ENCODE measurements at places on chromosomes 4 and X. TPM values are rescaled to one million over a fixed set of nuclear protein-coding genes. Genes with fewer than 3 reads are reported as not detected.

- H3K27me3 ChIP-seq, result no peaks in the 10 kb centered on the region
- H3K27ac ChIP-seq, result no peak overlapping the region
- H3K4me1 ChIP-seq, result no peaks in the 10 kb centered on the region
- DNase-seq, result no peak
- H3K4me3 ChIP-seq, result no peak overlapping the region
Measured at GRCh38 chr4:125780164-125780563, 465.4 kb downstream of the FAT4 start.

DNA sequence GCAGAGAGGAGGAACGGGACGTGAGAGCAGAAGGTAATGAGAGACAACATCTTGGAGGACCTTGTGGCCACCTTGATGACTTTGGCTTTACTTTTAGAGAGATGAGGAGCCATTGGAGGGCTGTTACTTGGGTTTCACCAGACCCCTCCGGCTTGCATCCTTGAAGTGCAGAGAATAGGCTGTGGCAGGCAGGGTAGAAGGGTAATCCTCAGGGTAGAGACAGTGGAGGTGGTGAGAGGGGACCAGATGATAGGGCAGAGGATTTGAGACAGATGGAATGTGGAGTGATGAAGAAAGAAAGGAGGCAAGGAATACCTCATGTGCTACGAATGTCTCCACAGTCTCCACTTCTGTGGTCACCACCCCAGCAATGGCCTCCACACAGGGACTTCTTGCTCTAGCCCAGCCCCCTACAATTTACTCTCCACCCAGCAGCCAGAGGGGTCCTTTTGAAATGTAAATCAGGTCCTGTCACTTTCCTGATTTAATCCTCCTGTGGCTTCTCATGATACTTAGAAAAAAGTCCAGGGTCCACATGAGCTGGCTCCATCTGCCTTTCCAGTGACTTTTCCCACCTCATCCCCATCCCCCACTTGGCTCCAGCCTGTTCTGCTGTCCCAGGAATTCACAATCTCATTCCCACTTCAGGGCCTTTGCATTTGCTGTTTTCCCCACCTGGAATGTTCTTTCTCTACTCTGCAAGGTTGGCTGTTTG is 115.0 kb downstream of the PJA1 start:
- no peak for DNase-seq
- no peaks in the 10 kb centered on the region for H3K36me3 ChIP-seq
- no peaks in the 10 kb centered on the region for H3K4me1 ChIP-seq
- no peak overlapping the region for H3K27ac ChIP-seq
- no peak overlapping the region for H3K4me3 ChIP-seq

DNA sequence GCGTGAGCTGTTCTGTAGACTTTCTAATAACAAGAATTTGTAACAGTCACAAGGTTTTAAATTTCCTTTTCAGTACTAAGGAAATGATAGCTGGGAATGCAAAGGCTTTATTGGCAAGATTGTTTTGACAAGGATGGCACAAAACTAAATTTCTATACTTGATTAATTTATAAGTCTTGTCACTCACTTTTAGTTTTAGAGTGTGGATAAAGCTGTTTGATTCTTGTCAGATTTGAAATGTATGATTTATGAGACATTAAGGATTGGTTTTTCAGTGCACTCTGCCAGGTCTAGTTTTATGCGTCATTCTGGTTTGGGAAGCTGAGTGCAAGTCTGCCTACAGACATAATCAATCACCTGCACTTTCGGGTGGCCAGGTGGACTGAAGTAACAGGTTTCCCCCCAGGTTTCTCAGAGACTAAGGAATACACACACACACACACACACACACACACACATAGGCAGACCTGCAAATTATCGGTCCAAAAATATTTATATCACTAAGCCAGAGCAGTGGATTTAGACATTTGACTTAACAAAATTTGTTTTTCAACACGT is 9.3 kb downstream of the FHL1 start:
- H3K27me3 ChIP-seq, result no peaks in the 10 kb centered on the region
- H3K27ac ChIP-seq, result no peak overlapping the region
- no peak overlapping the region for H3K4me3 ChIP-seq
- H3K4me1 ChIP-seq, result peaks cover 15% of the 10 kb centered on the region

DNA sequence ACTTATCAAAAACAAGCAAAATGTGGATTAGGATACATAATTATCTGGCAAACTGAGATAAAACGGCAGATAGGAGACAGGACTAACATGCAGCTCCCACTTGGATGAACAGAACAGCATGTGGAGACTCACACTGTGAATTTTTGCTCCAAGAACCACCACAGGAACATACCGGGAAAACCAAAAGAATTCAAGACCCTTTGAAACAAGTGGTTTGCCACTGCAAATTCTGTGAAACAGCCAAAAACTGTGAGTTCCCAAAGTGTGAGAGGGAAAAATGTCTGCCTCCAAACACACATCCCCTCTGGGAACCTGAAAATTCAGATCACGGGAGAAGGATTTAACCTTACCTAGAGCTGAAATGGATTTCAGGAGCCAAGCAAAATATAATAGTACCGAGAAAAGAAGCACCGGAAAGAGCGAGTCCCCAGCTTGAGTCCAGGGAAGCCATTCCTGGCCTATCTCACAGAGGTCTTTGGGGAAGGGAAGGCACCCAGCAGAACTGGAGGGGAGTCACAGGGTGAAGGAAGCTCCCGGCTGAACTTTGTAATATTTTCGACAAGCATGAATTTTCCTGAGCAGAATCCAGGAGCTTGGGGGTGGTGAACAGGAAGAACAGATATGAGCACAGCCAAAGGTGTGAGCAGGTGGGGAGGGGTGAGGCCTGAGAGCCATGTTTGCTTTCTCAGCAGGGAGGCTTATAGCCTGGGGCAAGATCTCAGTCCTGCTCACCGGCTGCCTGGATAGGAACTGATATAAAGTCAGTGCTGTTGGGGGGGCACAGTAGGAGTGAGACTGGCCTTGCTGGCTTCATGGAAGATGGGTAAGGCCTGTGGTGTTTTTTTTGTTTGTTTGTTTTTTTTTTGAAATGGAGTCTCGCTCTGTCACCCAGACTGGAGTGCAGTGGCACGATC is 23.9 kb downstream of the MANBA start:
- H3K4me3 ChIP-seq, result no peak overlapping the region
- H3K27me3 ChIP-seq, result no peaks in the 10 kb centered on the region
- peaks cover 52% of the 10 kb centered on the region for H3K36me3 ChIP-seq
- H3K4me1 ChIP-seq, result peaks cover 24% of the 10 kb centered on the region

DNA sequence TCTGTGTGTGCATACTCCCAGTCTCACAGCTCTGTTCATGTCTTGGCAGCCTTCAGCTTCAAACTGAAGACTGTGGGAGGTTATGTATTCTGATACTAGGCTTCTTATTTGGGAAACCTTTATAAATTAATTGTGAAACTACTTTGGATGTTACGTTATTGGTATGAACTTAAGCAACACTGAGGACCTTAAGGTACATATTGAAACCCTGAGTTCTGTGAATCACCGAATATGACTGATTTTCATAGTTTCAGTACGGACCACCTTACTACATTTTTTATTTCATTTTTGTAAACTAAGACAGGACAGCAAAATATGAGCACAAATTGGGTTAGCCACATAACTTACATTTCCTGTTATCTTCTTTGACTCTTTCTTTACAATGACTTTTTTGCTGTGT is 498.4 kb downstream of the PDGFC start:
- no peaks in the 10 kb centered on the region for H3K36me3 ChIP-seq
- DNase-seq, result no peak
- no peak overlapping the region for H3K27ac ChIP-seq
- no peaks in the 10 kb centered on the region for H3K4me1 ChIP-seq
- no peaks in the 10 kb centered on the region for H3K27me3 ChIP-seq
- no peak overlapping the region for H3K4me3 ChIP-seq

DNA sequence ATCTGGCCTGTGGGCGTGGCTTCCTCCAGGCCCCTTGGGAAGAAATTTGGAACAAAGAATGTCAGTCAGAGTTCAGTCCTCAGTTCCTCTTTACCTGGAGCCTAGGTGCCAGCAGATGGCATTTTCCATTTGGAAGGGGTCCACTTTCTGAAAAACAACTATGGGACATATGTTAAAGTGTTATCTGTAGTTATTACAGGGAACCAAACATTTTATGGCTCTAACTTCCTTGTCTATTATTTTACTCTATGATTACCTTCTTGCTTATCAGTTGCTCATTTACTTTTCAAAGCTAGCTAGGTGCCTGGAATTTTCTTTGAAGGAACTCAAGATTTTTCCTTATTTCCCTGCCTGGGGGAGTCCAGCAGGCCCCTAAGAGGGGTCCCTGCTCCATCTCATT is 159.8 kb upstream of the PUDP start:
- H3K4me3 ChIP-seq, result no peak overlapping the region
- no peaks in the 10 kb centered on the region for H3K4me1 ChIP-seq
- DNase-seq, result no peak
- no peak overlapping the region for H3K27ac ChIP-seq
- no peaks in the 10 kb centered on the region for H3K27me3 ChIP-seq
- H3K36me3 ChIP-seq, result peaks cover 3% of the 10 kb centered on the region

- peaks cover 26% of the 10 kb centered on the region for H3K4me1 ChIP-seq
- peaks cover 22% of the 10 kb centered on the region for H3K36me3 ChIP-seq
- H3K27ac ChIP-seq, result no peak overlapping the region
- no peak overlapping the region for H3K4me3 ChIP-seq
Measured at GRCh38 chr4:80069837-80070731, 2.9 kb downstream of the ANTXR2 start.

DNA sequence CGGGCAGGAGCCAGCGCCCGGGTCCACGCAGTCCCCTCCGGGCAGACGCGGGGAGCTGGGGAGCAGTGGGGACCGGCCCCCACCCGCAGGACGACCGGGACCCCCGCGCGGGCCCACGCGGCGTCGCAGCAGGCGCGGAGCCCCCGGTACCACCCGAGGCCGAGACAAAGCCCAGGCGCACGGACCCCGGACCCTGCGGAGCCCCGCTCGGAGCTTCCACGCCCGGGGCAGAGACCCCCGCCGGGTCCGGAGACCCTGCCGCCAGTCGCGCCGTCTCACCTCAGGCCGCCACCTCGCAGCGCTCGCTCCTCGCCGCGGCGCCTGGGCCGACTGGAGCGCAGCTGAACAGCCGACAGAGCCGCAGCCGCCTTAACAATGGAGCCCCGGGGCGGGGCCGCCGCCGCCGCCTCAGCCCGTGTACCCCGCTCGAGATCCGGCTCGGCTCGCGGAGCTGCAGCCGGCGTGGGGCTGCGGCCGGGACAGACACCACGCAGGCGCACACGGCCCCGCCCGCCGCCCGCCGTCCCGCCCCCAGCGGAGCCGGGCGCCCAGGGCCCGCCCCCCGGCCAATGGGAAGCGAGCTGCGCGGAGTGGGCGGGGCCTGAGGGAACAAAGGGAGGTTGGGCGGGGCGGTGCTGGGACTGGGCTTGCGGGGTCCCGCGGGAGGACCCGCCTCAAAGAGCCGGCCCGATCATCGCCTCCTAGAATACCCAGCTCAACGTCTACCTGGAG is at the start of gene AFAP1:
Gene AFAP1, minus strand, starts transcription at position 485 of the 732 bp plus-strand sequence. CDS start 67,783 bp downstream, outside the sequence.
- H3K4me1 ChIP-seq, result peaks cover 13% of the 10 kb centered on the region
- peaks cover 20% of the 10 kb centered on the region for H3K27me3 ChIP-seq
- no peaks in the 10 kb centered on the region for H3K36me3 ChIP-seq
- no peak within 1 kb of the TSS for H3K27ac ChIP-seq
- H3K4me3 ChIP-seq, result peak within 1 kb of the TSS; percentile 66
- DNase-seq, result peak; percentile 94

DNA sequence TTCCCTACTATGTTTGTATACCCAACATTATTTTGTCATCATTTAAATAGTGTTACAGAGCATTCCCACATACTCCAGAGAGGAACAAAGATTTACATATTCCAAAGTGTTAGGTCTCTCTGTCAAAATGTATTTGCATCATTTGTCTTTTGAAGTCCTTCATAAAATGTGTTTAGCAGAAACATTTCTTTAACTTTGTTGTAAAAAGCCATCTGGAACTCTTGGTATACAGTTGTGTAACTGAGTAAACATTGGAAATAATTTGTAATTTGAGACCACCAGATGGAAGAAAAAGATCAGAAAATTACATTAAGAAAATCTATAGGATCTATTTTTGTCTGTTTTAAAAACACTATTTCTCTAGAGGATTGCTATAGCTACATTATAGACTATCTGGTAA is 56.6 kb upstream of the ALB start:
- no peak for DNase-seq
- no peak overlapping the region for H3K27ac ChIP-seq
- no peaks in the 10 kb centered on the region for H3K27me3 ChIP-seq

GRCh38 chr4:56038487-56039162 is 89.9 kb downstream of the CEP135 start:
- H3K36me3 ChIP-seq, result no peaks in the 10 kb centered on the region
- H3K27me3 ChIP-seq, result peaks cover 20% of the 10 kb centered on the region
- DNase-seq, result no peak
- H3K27ac ChIP-seq, result no peak overlapping the region

DNA sequence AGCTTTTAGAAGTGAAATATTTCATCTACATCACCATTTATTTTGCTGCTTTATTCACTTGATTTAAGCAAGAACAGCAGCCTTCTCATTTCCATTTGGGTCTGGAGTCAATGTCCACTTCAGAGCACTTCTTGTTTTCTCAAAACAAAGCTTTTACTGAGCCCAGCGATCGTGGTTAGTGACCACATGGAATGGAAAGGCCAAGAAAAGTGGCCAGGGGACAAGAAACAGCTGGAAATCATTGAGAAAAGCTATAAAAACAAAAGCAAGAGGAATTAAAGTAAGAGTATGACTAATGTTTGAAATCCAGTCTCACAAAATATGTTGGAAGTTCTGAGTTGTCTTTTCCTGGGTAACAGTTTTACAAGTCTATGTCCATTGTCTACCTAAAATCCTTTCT is 328.4 kb upstream of the INTU start:
- no peaks in the 10 kb centered on the region for H3K27me3 ChIP-seq
- no peaks in the 10 kb centered on the region for H3K36me3 ChIP-seq
- no peak overlapping the region for H3K4me3 ChIP-seq
- no peaks in the 10 kb centered on the region for H3K4me1 ChIP-seq
- no peak overlapping the region for H3K27ac ChIP-seq
- DNase-seq, result no peak

Gene SASH3
- 241 TPM for total RNA-seq

Gene SLC9B1
- total RNA-seq, result 2.5 TPM

Gene NPY2R
- total RNA-seq, result not detected

Gene VBP1
- total RNA-seq, result 44.7 TPM

Gene MAGEA12
- total RNA-seq, result not detected

Gene FGF5
- total RNA-seq, result not detected
